ENCODE measurements at places on chromosomes 5 and 9. TPM values are rescaled to one million over a fixed set of nuclear protein-coding genes. Genes with fewer than 3 reads are reported as not detected.

DNA sequence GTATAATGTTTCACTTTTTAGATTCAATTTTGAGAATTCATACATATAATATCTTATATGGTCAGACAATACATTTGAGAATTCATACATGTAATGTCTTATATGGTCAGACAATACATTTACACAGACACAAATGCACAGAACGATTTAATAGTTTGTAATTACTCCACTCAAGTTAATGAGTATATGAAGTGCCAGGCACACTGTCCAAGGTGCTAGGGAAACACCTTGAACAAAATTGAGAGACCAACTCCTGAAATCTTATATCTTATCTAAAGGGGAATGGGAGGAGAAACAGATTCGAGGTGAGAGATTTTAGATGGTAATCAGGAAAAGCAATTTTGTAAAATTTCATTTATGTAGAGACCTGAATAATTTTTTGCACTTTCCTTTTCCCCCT lies 994.7 kb downstream of the CDH12 start:
- no peaks in the 10 kb centered on the region for H3K27me3 ChIP-seq

The CCDC180 gene
- total RNA-seq, result 10.1 TPM

DNA sequence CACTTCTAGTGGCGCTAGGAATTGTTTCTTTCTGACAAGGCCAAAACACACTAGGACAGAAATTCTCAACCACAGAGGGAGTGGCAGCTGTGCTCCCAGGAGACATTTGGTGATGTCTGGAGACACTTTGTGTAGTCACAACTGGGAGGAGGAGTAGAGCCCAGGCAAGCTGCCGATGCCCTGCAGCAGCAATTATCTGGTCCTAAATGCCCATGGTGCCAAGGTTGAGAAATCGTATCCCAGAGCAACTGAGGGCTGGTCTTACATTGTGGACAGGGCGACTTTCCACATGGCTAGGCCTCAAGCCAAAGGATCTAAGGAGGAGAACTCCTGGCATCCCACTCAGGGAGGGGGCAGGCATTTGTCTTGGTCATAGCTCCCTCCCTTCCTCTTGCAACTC lies 259.9 kb downstream of the GADD45G start:
- no peak overlapping the region for H3K27ac ChIP-seq
- H3K36me3 ChIP-seq, result no peaks in the 10 kb centered on the region
- peaks cover 7% of the 10 kb centered on the region for H3K4me1 ChIP-seq
- no peak for DNase-seq
- no peaks in the 10 kb centered on the region for H3K27me3 ChIP-seq

DNA sequence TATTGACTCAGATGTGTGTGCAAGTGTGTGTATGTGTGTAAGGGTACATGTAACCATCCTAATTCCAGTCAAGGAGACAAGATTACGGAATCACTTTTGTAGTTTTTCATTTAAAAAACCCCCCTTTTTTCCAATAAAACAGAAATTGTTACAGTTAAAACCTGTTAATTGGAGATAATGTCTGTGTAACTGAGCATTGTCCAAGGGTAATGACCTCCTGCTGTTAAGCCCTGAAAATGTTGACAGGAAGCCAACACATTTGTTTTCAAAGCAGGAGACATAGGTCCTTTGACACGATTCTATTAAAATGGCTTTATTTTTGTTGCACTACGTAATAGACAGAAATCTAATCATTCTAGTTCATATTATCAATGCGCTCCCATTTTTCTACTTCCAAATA lies 457.3 kb upstream of the ARRDC3 start:
- no peak overlapping the region for H3K27ac ChIP-seq
- no peaks in the 10 kb centered on the region for H3K36me3 ChIP-seq
- no peak for DNase-seq
- H3K27me3 ChIP-seq, result no peaks in the 10 kb centered on the region
- no peaks in the 10 kb centered on the region for H3K4me1 ChIP-seq
- H3K4me3 ChIP-seq, result no peak overlapping the region

The IARS1 gene
- 170 TPM for total RNA-seq

The HTR4 gene
- not detected for total RNA-seq

Measured in neural crest cell (in vitro differentiated cells).